ENCODE measurements at places on chromosomes 7 and 10.
A peak's percentile ranks its signal among the peaks of the same experiment; 100 is the strongest.

DNA sequence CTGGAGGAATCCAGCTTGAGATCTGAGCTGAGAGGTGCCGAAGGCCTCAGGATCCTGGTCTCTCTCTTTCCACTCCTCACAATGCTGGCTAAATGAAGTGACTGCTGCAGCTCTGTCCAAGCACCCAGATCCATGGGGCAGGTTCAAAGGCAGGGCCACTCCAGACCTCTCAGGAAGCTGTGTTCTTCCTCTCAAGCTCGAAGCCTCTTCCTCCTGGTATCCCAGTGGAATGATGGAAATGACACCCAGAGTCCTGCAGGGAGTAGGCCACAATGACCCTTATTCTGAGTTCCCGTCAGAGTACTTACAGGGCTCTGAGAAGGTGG, 574.1 kb downstream of the GRID1 start:
- DNase-seq, result no peak

DNA sequence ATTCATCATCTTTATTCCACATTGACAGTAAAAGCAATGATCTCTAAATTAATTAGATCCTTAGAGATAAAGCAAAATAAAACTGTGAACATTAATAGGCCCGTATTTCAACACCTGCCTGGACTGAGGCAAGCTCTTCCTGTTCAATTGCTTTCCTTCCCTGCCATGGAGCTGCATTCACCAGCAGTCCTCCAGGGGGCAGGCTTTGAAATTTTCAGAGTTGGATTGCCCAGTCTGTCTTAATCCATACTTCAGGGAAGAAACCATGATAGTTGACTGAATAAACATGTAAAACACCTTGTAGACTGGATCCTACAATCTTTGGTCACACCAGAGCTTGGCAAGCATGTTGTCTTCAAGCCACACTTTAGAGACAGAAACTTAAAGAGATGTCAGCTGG, 936.6 kb downstream of the NRG3 start:
- DNase-seq, result no peak

- DNase-seq, result no peak
These were observed 36.8 kb downstream of the OGDH start for GRCh38 chr7:44643206-44643605.

DNA sequence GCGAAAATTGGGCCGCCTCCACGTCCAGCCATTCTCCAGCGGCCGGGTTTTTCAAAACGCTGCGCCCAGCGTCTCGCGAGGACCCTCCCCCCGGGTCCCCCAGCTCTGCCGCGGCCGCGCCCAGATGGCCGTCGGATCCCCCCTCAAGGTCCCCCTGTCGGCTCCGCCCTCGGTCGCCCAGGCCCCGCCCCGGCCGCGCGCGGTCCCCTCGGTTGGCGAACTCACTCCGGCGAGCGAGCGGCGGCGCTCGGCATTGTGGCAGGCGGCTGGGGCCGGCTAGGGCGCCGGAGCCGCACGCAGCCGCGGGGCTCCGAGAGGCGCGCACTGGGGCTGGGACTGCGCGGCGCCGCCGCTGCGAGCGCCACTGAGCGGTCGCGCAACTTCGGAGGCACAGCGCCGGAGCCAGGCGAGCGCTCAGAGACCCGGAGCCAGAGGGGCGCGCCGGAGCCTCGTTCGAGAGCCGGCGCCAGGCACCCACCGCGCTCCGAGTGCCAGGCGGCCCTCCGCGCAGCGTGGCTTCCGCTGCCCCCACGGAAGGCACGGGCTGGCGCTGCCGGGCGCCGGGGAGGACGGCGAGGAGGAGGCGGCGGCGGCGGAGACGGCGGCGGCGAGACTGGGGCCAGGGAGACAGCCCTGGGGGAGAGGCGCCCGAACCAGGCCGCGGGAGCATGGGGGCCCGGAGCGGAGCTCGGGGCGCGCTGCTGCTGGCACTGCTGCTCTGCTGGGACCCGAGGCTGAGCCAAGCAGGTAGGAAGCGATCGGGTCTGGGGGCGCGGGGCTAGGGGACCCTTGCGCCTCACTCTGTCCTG, at the start of gene UNC5B:
UNC5B (plus strand) TSS at position 253 of the 809 bp plus-strand sequence; CDS start at position 669, 416 bp downstream.
- DNase-seq, result peak; percentile 18

- DNase-seq, result no peak
These were observed 214.2 kb upstream of the NPY start for GRCh38 chr7:24069751-24070150.

GRCh38 chr7:30635798-30636197, 41.1 kb downstream of the GARS1 start:
- DNase-seq, result no peak

DNA sequence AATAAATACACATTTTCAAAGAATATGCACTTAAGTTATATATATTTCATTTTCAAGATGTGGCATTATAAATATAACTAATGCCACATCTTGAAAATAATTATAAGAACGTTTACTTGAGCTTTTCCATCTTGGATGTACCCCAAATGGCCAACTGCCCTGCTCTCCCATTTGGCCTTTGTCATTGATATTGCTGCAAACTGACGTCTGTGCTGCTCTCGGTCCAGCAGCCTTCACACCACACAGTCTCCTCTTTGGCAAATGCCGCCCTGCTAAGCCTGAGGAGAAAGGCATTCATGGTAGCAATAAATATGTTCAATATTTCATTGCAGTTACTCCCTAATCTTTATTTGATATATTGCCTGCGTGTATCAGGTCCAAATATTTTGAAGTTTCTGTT, 384.6 kb upstream of the ADARB2 start:
- DNase-seq, result no peak

DNA sequence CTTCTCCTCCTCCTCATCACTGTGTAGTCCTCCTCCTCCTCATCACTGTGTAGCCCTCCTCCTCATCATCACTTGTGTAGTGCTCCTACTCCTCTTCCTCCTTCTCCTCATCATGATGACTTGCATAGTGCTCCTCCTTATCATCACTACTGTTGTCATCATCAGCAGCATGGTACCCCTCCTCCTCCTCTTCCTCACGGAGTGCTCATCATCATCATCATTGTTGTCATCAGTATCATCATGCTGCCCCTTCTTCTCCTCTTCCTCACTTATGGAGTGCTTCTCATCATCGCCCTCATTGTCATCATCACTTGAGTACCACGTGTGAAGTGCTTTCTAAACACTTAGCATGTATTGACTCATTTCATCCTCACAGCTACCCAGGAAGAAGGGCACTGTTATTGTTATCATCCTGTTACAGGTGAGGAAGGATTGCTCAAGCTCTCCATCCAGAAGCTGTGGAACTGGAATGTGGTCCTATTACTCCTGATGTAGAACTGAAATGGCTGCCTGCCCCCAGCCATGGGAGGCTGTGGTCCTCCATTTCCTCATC, 122.8 kb upstream of the SHH start:
- DNase-seq, result no peak

DNA sequence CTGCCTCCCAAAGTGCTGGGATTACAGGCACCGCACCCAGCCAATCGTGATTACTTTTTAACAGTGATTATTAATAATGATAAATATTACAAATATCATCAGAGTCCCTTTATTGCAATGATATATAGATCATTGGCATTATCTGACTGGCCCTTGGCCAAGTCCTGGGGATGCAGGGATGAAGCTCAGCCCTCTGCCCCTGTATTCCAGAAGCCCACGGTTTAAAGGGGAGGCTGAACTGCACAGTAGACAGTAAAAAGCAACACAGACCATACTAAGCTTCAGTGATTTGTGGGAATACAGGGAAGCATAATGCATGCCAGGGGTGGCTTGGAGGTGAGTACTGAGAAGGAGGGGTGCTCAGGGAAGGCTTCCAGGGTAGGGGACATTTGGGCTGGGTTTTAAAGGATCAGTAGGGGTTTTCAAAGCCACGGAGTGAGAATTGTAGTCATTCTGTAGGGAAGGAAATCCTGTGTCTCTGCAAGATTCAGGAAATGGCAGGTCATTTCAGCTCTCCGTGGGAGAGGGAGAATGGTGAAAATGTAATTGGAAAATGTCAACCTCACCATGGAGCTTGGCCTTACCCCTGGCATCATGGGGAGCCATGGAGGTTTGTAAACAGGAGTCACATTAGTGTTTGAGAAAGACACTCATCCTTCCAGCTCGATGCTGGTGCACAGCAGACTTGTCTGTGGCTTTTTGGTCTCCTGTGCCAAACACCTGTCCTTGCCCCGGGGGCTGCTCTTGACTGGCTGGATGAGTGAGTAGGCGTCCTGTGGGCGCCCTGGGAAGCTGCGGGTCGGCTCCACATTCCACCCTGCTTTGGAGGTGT, 8.8 kb downstream of the ADAMTS14 start:
- DNase-seq, result no peak

DNA sequence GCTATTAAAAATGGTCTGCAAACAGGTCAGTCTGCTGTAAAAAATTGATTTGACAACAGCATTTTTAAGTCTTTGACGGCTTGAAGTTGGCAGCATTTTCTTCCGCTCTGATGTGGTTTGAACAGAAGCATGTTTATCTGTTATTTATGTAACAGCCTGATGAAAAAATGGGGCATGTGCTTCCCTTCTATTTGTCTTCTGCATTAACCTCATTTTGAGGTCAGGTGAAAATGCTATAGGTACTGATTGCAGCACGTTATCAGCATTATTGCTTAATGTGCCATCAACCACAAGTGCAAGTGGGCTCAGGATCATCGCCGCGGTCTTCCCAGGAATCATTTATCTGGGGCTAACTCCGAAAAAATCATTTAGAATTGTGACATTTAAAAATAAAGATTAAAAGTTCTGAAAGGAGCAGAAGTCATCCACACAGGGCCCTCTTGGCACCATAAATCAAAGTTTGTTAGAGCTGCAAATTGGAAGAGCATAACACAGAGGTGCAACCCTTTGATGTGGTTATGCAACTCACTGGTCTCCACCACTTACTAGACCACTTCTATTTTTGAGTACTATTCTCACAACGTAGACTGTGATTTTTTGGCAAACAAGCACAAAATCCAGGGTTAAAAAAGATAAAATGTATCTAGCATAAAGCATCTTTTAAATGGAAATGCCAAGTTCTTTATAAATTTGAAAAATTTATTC, 307.7 kb downstream of the MDFIC start:
- no peak for DNase-seq

- no peak for DNase-seq
These were observed 42.4 kb downstream of the C10orf120 start for GRCh38 chr10:122657255-122657654.

DNA sequence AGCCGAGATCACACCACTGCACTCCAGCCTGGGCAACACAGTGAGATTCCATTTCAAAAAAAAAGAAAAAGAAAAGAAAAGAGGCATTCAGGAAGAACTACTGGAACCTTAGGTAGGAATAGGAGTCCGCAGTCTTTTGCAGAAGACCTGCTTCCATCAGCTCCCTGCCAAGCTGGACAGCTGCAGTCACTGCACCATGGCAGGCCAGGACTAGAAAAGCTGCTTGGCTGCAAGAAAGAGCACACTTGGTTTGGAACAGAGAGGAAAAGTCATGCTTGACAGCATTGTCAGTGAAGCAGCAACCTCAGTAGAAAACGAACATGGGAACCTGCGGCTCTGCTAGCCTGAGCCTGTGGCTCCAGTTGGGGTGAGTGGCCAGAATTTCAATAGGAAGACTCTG, 104.3 kb downstream of the MARCHF5 start:
- DNase-seq, result no peak

DNA sequence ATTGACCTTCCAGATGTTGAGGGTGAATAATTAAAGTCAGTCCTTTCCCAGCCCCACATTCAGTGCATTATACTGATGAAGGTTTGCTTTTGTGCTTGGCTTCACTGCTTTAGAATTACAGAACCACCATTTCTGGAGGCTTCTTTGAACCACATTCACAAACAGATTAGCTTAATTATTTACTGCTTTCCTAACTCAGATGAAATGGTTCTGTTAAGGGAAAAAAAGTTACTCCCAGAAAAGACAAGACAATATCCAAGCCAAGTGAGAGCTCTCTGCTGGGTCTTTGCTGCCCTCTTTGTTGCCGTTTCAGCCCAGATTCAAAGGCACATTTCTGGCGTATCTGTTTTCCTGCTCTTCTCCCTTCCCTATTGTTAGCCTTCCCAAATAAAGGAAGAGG, 188.9 kb downstream of the AHR start:
- DNase-seq, result no peak

GRCh38 chr10:125136087-125136486, 24.3 kb downstream of the CTBP2 start:
- DNase-seq, result no peak

- no peak for DNase-seq
These were observed 8.4 kb downstream of the FOXL3 start for GRCh38 chr7:298375-298702.

GRCh38 chr7:46756256-46756655, 825.7 kb downstream of the TNS3 start:
- DNase-seq, result no peak

DNA sequence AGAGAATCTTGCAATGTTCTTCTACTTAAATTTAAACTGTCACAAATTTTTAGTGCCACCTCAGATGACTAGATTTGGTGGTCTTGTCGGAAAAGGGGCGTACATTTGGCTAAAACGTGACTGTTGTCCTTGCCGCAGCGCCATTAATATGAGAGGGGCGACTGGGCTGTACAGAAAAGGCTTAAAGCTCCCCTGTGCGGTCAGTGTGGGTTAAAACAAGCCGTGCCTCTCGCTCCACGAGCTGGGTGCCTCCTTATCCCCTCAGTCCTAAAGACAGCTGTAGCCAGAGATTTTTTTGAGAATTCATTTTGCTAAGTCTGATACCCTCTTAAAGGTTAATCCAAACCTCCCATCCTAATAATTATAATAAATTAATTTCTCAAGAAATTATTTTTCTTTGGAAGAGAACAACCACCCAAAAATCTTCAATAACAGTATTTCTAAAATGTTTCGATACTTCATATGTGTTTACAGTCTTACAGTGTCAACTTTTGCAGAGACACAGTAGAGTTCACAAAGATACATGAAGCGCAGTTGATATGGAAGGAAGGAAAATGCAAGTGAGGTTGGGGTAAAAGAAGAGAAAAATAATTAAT, 68.6 kb downstream of the C7orf25 start:
- DNase-seq, result no peak

- no peak for DNase-seq
These were observed 36.1 kb downstream of the UBTD1 start for GRCh38 chr10:97534746-97535367.

GRCh38 chr10:119770928-119771327, 45.1 kb downstream of the INPP5F start:
- DNase-seq, result no peak

GRCh38 chr7:18341756-18342155, 153.8 kb upstream of the HDAC9 start:
- DNase-seq, result no peak

GRCh38 chr10:69209787-69210484, 10.2 kb upstream of the HKDC1 start:
- no peak for DNase-seq

GRCh38 chr10:128036746-128037543, 89.3 kb downstream of the MKI67 start:
- no peak for DNase-seq

- DNase-seq, result no peak
These were observed 26.1 kb upstream of the DNAJB6 start for GRCh38 chr7:157310676-157311185.
